ENCODE measurements at places on chromosomes 6 and 20. TPM values are rescaled to one million over a fixed set of nuclear protein-coding genes. Genes with fewer than 3 reads are reported as not detected.

Gene SYCP2L
- total RNA-seq: under 0.01 TPM

Gene SAMD5
- 4.0 TPM for total RNA-seq

Gene C20orf141
- not detected for total RNA-seq

DNA sequence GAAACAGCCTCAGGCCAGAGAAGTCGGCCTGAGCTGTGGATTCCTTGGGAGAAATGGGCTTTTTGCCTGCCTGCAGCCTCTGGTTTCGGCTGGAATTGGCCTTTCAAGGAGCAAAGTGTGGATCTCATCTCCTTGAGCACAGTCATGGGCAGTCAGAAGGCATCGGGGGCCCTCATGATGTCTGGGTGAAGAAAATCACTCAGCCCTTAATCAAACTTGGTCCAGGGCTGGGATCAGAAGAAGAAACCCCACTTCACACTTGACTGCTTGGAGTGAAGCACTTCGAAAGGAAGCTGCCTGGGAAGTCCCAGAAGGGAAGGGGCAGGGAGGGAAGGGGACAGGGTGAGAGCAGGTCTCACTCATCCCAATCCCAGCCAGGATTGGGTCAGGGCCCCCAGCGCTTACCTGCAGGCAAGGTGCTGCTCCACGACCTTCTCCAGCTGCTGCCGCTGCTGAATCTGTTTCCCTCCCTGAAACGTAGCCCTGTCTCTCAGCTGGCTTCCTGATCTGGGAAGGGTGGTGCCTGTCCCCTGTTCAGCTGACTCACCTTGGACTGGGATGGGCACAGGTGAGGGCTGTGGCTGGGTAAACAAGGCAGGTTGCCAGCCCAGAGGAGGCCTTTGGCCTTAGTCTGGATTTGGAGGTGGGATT is at the start of gene SDCBP2:
Gene SDCBP2, minus strand, starts transcription at position 460 of the 651 bp plus-strand sequence. CDS start 8,723 bp downstream, outside the sequence.
- peak within 1 kb of the TSS; percentile 99 for H3K27ac ChIP-seq
- H3K27me3 ChIP-seq: no peaks in the 10 kb centered on the region
- DNase-seq: no peak
- H3K4me1 ChIP-seq: peaks cover 22% of the 10 kb centered on the region

DNA sequence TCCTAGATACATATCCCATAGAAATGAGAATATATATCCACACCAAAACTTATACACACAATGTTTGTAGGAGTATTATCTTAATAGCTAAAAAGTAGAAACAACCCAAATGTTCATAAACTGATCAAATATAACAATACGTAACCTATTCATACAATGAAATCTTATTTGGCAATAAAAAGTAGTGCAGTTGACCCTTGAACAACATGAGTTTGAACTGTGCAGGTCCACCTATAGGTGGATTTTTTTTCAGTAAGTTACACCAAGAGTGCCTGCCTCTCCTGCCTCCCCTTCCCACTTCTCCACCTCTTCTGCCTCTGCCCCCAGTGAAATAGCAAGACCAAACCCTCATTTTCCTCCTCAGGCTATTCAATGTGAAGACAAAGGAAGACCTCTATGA is 95.2 kb downstream of the AHI1 start:
- no peaks in the 10 kb centered on the region for H3K36me3 ChIP-seq
- no peaks in the 10 kb centered on the region for H3K27me3 ChIP-seq
- DNase-seq: no peak
- H3K4me1 ChIP-seq: no peaks in the 10 kb centered on the region
- H3K4me3 ChIP-seq: no peak overlapping the region

Gene PACRG
- total RNA-seq: 0.66 TPM

Gene RALGAPA2
- total RNA-seq: 9.5 TPM

- H3K27ac ChIP-seq: no peak overlapping the region
- H3K36me3 ChIP-seq: no peaks in the 10 kb centered on the region
- DNase-seq: no peak
- H3K4me3 ChIP-seq: no peak overlapping the region
- no peaks in the 10 kb centered on the region for H3K27me3 ChIP-seq
Measured at GRCh38 chr6:40410821-40411220, 176.3 kb downstream of the LRFN2 start.

- H3K27ac ChIP-seq: no peak overlapping the region
- no peaks in the 10 kb centered on the region for H3K27me3 ChIP-seq
- H3K36me3 ChIP-seq: no peaks in the 10 kb centered on the region
- no peak for DNase-seq
- no peaks in the 10 kb centered on the region for H3K4me1 ChIP-seq
Measured at GRCh38 chr6:71967436-71967835, 81.1 kb downstream of the RIMS1 start.

GRCh38 chr6:28003059-28003458 is 46.0 kb downstream of the OR2B6 start:
- H3K36me3 ChIP-seq: no peaks in the 10 kb centered on the region
- H3K27ac ChIP-seq: no peak overlapping the region
- no peaks in the 10 kb centered on the region for H3K27me3 ChIP-seq
- no peaks in the 10 kb centered on the region for H3K4me1 ChIP-seq
- no peak for DNase-seq

DNA sequence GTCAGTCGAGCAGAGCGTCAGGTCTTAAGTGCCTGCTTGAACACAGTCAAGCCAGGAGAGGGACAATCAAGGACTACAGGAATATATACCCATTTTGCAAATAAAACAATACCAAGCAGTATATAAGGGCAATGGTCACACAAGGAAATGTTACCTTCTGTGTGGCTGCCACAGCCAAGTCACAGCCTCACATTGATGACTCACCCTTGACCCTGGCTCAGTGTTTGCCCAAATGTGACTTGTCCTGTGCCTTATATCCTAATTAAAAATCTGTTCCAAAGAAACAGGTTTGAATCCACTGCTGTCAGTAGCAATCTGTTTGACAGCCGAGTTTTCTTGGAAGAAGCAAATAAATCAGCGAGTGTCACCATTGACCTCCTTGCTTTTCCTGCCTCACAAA is 34.3 kb downstream of the C6orf89 start:
- H3K27me3 ChIP-seq: no peaks in the 10 kb centered on the region
- H3K4me3 ChIP-seq: no peak overlapping the region
- H3K36me3 ChIP-seq: peaks cover 16% of the 10 kb centered on the region
- peaks cover 18% of the 10 kb centered on the region for H3K4me1 ChIP-seq

DNA sequence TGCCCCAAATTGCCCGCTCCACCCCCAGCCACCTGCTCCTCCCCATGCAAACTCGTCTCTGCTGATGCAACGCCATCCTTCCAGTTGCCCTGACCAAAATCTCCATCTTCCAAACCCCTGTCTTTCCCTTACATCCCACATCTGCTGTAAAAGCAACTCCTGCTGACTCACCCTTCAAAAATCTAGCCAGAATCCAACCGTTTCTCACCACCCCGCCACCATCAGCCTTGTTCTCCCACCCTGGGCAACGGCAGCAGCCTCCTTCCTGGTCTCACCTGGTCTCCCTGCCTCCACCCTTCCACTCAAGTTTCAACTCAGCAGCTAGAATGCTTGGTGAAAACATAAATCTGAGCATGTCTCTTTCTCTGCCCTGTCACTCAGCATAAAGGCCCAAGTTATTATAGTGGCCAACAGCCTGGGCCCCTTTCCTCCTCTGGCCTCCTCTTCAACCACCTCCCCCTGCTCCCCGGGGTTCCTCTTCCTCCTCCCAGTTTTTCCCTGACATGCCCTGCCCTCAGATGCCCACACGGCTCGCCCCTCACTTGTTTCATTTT is 7.2 kb upstream of the SYNJ2 start:
- peaks cover 4% of the 10 kb centered on the region for H3K4me1 ChIP-seq
- H3K27ac ChIP-seq: no peak overlapping the region
- H3K4me3 ChIP-seq: no peak overlapping the region
- H3K27me3 ChIP-seq: no peaks in the 10 kb centered on the region
- H3K36me3 ChIP-seq: no peaks in the 10 kb centered on the region

Gene KIAA0408
- 1.3 TPM for total RNA-seq

Gene PAK5
- total RNA-seq: not detected

Measured in fibroblast of lung (primary cell).